Endothelial cell (in vitro differentiated cells): ENCODE measurements at places on chromosomes 2 and 18.
A peak's percentile ranks its signal among the peaks of the same experiment; 100 is the strongest.

GRCh38 chr18:23200756-23201155 is 65.5 kb downstream of the CABLES1 start:
- H3K27me3 ChIP-seq = peaks cover 14% of the 10 kb centered on the region
- H3K36me3 ChIP-seq = peaks cover 44% of the 10 kb centered on the region
- H3K27ac ChIP-seq = no peak overlapping the region
- H3K4me3 ChIP-seq = no peak overlapping the region
- H3K4me1 ChIP-seq = peaks cover 56% of the 10 kb centered on the region

GRCh38 chr2:75476761-75477160 is 84.0 kb downstream of the EVA1A start:
- H3K4me1 ChIP-seq = peaks cover 19% of the 10 kb centered on the region
- no peaks in the 10 kb centered on the region for H3K27me3 ChIP-seq
- H3K36me3 ChIP-seq = no peaks in the 10 kb centered on the region
- no peak for DNase-seq

DNA sequence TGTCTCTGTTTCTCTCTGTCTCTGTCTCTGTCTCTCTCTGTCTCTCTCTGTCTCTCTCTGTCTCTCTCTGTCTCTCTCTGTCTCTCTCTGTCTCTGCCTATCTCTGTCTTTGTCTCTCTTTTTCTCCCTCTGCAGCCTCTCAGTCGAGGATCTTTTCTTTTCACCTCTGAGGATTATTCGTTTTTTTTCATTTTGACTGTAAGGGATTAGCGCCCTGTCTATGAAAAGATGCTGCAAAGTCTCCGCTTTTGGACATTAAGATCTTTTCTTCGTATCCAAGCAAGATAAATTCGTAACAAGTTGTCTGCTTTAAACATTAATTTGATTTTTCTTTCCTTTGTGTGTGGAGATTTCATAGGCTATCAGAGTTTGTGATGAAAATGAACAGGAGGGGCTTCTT is 191.2 kb upstream of the TPO start:
- peak overlapping the region; percentile 82 for H3K4me3 ChIP-seq
- H3K36me3 ChIP-seq = peaks cover 32% of the 10 kb centered on the region
- DNase-seq = no peak
- peaks cover 19% of the 10 kb centered on the region for H3K27me3 ChIP-seq
- peaks cover 3% of the 10 kb centered on the region for H3K4me1 ChIP-seq

DNA sequence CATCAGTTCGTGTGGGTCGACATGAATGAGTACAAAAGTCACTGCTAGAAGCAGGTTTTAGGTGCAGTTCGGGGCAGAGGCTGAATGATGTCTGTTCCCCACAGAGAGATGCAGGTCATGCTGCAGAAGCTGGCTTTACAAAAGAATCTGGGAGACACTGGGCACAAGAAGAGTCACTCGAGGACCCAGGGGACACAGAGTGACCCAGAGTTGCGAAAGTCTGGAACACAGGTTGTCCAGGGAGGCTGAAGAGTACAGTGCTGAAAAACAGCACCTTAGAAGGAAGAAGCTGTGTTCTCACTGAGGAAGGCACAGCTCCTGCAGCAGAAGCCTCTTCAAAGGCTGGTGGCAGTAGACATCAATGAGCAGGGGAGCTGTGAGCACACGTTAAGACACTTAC is 14.8 kb downstream of the CACNB4 start:
- H3K4me1 ChIP-seq = peaks cover 4% of the 10 kb centered on the region
- no peaks in the 10 kb centered on the region for H3K36me3 ChIP-seq
- H3K27ac ChIP-seq = no peak overlapping the region
- no peaks in the 10 kb centered on the region for H3K27me3 ChIP-seq
- H3K4me3 ChIP-seq = no peak overlapping the region

DNA sequence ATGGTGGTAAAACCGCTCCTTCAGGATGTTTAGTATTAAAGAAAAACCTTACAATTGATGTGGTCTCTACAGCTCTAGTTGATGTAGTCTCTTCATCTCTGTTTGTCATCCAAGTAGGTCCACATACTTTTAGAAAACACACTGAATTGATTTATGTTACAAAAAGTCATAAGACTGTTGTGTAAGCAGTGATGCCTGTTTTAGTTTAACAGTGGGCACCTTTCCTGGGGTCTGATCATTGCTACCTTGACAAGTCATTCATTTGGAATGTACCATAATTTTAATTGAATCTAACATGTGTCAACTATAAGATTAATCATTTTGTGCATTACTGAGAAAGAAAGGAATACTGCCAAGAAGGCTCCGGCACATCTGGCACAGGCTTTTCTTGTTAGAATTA is 34.3 kb downstream of the GIGYF2 start:
- H3K27ac ChIP-seq = no peak overlapping the region
- DNase-seq = no peak
- H3K36me3 ChIP-seq = peaks cover 15% of the 10 kb centered on the region
- no peak overlapping the region for H3K4me3 ChIP-seq
- H3K27me3 ChIP-seq = peaks cover 2% of the 10 kb centered on the region

DNA sequence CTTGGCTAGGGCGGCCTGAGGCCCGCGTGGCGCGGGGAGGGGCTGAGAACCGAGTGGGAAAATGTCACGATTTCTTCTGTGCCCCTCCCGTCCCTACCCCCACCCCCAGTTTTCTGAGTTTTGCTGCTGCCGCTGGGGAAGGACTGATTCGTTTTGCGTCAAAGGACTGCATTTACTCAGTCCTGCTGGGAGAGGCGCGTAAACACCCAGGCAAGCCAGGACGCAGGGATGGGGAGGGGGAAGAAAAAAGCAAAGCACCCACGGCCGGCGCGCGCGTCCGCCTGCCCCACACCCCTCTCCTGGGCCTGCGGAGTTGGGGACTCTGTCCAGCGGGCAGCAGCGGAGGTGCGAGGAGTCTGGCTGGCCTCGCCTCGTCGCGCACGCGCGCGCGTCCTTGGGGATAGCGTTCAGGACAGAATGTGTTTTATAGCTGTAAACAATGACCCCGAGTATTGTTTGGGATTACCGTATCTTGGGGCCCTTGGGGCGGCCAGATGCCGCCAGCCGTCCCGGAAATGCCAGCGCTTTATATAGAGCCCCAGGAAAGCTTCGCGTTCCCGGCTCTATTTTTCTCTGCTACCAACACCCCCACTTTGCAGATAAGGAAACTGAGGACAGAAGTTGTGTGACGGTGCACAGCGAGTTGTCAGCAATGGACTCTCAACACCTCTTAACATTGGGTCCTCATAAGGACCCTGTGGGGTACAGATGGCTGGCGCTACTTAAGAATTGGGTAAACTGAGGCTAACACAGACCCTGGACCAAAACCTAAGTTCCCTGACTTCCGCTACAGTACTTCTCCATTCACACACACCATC is 1.7 kb upstream of the FOSL2 start:
- peak; percentile 67 for DNase-seq
- H3K36me3 ChIP-seq = no peaks in the 10 kb centered on the region
- peak overlapping the region; percentile 87 for H3K4me3 ChIP-seq
- H3K4me1 ChIP-seq = peaks cover 35% of the 10 kb centered on the region

DNA sequence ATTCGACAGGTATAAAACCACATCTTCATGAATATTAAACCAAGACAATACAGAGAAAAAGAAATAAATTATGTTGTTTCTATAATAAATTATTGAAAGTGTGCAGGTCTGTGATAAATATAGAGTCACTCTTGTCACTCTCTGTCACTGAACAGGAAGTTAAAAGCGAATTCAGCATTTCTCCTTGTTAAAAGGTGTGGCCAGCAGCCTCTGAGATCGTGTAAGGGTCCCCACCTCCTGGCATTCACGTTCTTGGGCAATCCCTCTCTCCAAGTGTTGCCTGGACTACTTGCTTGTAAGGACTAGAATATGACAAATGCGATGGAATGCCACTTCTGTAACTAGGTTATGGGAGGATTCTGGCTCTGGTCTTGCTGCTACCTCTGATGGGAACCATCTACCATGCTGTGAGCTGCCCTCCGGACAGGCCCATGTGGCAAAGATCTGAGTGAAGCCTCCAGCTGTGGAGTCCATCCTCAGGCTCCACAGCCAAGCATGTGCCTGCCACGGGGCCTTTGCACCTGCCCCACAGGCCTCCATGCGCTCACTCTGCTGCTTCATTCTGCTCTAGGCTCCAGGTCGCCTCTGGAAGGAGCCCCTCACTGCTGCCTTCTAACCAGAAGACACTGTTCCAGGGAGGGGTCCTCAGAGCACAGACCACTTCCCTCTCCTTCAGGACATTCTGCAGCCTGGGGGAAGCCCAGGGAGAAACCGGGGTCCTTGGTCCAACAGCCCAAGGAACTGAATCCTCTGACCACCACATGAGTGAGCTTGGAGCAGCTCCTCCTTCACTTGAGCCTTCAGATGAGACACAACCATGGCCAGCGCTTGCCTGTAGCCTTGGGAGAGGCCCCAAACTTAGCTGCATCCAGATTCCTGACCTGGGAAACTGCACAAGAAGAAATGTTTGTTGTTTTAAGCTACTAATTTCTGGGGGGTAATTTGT is 202.9 kb upstream of the HDAC4 start:
- H3K4me3 ChIP-seq = no peak overlapping the region
- H3K4me1 ChIP-seq = peaks cover 4% of the 10 kb centered on the region
- H3K36me3 ChIP-seq = no peaks in the 10 kb centered on the region
- H3K27me3 ChIP-seq = peaks cover 3% of the 10 kb centered on the region
- DNase-seq = no peak

DNA sequence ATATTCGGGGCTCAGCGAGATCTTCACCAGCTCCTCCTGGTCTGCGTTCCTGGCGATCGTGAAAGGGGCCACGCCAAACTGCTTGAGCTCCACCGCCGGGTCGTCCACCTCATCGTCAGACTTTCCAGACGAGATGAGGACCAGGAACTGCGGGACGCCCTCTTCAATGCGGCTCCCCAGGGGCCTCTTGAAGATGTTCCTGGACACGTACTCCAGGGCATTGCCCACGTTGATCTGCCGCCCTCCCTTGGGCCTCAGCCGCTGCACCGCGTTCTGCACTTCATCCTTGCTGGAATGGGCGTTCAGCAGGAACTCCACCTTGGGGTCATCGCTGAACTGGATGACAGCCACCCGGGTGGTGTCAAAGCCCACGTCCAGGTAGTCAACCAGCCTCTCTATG is 42.1 kb downstream of the COL6A3 start:
- peaks cover 3% of the 10 kb centered on the region for H3K4me1 ChIP-seq
- H3K4me3 ChIP-seq = no peak overlapping the region
- H3K27ac ChIP-seq = no peak overlapping the region
- H3K27me3 ChIP-seq = no peaks in the 10 kb centered on the region
- no peaks in the 10 kb centered on the region for H3K36me3 ChIP-seq

DNA sequence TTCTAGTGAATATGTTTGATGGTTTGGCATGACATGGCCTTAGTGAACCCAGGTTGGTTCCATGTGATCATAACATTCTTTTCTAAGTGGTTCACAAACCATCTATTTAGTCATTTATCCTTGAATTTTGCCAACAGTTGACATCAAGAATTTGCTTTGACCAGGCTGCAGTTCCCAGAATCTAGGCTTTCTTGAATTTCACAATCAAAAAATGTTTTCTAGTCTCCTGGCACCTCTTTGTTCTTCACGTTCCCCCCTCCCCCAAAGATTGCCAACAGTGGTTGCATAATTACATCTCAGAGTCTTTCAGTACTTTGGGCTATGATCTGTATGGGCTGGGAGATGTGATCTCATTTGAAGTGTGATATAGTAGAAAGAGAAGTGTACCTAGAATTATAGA is 124.0 kb downstream of the GATA6 start:
- H3K36me3 ChIP-seq = no peaks in the 10 kb centered on the region
- no peaks in the 10 kb centered on the region for H3K27me3 ChIP-seq
- H3K27ac ChIP-seq = no peak overlapping the region
- no peak for DNase-seq
- H3K4me1 ChIP-seq = peaks cover 3% of the 10 kb centered on the region

GRCh38 chr2:195910570-195910969 is 158.1 kb downstream of the DNAH7 start:
- H3K4me1 ChIP-seq = no peaks in the 10 kb centered on the region
- H3K27ac ChIP-seq = no peak overlapping the region
- DNase-seq = no peak
- H3K27me3 ChIP-seq = no peaks in the 10 kb centered on the region
- H3K4me3 ChIP-seq = no peak overlapping the region
- H3K36me3 ChIP-seq = no peaks in the 10 kb centered on the region

DNA sequence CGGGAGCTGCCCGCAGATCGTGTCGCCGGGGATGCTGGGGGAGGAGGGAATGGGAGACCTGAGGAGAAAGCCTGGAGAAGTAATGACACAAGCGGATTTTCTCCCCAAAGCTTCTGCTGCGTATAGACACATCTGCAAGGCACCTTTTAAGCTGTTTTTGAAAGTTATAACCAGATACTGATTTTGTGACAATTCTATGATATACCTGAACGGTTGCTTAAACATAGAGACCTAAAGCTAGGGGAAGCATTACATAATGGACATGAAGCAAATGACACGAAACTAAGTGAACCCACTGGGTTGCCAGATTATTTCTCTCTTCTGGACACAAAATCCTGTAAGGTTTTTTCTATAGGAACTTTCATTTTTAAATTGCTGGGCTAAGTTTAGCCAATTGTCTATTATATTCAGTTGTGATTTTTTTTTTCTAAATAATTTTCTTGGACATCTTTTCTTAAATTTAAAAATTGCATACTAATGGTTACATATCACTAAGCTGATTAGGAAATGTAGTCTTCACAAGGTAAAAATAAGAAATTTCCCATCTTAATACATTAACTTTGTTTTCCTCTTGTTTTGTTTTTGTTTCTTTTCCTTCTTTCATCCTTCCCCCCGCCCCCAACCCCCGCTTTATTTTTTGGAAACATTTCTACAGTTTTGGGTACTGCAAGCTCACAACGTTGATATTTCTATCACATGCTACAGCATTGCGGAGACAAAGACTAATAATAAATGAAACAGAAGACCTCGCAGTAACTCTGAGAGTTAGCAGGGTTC is 1.3 kb downstream of the OSBPL6 start:
- H3K4me3 ChIP-seq = peak overlapping the region; percentile 90
- H3K27ac ChIP-seq = peak overlapping the region; percentile 36
- no peaks in the 10 kb centered on the region for H3K36me3 ChIP-seq
- peaks cover 9% of the 10 kb centered on the region for H3K4me1 ChIP-seq
- H3K27me3 ChIP-seq = peaks cover 7% of the 10 kb centered on the region

- no peaks in the 10 kb centered on the region for H3K27me3 ChIP-seq
- no peaks in the 10 kb centered on the region for H3K4me1 ChIP-seq
- H3K4me3 ChIP-seq = no peak overlapping the region
- no peaks in the 10 kb centered on the region for H3K36me3 ChIP-seq
- DNase-seq = no peak
- H3K27ac ChIP-seq = no peak overlapping the region
Measured at GRCh38 chr18:59926131-59926530, 26.3 kb downstream of the PMAIP1 start.
